Activated CD4-positive, CD25-positive, alpha-beta regulatory T cell treated with anti-CD3 and anti-CD28 coated beads, Interleukin-2, amount 50 U/mL, for 24 hours (primary cell): ENCODE measurements at places on chromosomes 5 and 9.

DNA sequence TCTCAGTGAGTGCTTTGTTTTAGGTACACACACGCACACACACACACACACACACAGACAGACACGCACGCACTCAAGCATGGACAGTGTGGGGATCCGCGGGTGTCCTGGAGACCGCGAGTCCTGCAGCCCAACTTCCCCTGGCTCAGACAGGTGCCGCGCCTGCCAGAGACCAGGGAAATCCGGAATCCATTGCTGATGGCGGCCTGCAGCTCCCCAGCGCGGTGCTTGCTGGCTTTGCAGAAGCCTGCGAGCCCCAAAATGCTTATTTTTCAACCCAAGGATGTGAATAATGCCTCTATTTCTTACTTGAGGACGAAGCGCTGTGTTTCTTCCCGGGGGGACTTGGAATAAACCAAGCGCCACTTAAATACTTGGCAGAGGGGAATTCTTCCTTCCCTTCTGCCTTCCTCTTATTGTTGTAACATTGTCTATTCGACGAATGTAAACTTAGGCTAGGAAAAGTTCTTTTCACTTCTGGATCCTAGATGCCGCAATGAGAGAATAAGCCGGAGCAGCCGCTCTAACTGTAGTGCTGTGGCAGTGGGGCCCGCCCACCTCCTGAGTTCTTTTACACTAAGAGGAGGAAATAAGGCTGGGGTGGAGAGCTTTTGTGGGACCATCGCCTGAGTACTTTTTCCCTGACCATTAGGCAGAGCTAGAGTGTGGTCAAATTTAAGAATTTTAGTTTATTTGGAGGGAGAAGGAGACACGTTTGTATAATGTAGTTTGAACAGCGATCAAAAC lies 802 bp downstream of the ITGA2 start:
- no peak for ATAC-seq

DNA sequence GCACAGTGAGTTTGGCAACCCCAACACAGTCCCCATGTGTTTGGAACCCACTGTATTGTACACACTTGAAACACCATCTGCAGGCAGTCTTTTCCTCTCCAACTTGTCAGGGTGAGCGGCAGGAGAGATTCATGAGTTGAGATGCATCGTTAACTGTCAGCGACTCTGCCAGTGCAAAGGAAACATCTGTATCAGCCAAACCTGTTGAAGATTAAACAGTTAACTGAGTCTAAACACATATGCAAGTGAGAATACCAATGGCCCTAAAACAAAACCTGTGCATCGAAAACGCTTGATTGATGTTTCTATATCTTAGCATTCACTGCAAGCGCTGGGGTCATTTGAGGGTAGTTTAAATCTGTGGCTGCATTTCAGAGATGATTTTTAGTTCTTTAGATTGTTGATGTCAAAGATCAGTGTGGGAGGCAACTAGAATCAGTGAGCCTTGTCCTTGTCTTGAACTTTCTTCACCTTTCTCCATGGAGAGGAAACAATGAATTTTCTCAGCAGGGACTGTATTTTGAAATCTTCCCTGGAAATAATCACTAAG lies 41.3 kb upstream of the PAM start:
- ATAC-seq, result no peak

- ATAC-seq, result no peak
Measured at GRCh38 chr5:141362719-141363118, 1.2 kb upstream of the PCDHGA5 start.

GRCh38 chr9:100472788-100473275 lies at the start of gene TMEFF1:
TSS of gene TMEFF1 (plus strand) at chr9:100473149. CDS start at chr9:100473545, 396 bp downstream.
- ATAC-seq, result peak; percentile 34

- no peak for ATAC-seq
Measured at GRCh38 chr5:88818296-88818695, 64.7 kb downstream of the MEF2C start.

DNA sequence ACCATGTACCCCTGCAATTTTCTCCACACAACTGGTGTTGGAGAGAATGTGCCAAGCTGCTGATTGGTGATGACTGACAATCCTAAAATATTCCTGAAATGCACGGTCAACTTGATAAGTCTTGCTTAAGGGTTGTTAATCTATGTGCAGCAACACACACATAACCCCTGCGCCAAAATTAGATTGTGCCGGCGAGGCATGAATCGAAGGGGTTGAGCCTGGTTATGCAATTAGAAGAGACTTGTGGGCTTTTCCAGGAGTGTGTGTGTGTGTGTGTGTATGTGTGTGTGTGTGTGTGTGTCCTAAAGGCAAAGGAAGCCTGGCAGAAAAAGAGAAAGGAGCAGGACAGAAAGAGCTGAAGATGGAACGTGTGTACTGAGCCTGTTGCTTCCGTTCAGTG lies 22.3 kb downstream of the IRX2 start:
- ATAC-seq, result no peak

- ATAC-seq, result no peak
Measured at GRCh38 chr9:22379272-22379671, 67.4 kb upstream of the DMRTA1 start.

GRCh38 chr5:167725741-167726140 lies 565.7 kb upstream of the WWC1 start:
- no peak for ATAC-seq

DNA sequence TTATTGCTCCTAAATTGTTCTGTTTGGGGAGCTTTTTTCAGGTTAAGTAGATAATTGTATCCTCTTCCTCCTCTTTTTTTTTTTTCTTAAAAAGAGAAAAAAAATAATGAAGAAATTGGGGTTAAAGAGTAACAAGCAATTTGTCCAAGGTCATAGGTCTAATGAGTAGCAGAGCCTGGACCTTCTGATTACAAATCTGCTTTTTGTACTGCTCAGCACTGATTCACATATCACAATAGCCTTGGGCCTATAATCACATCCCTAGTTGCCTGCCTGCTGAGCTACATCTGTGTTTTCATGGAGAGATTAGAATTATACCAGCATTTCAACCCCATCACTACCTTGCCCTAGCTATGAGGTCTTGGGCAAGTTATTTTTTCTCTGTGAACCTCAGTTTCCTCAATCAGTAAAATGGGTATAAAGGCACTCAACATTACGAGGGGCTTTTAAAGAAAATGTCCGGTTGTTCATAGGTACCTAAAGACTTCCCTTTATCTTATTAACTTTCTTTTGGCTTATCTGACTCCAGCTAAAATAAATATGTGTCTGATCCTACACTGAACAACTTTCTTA lies 152.3 kb downstream of the BAAT start:
- ATAC-seq, result no peak

GRCh38 chr9:124809211-124809610 lies 32.3 kb downstream of the OLFML2A start:
- ATAC-seq, result no peak

GRCh38 chr9:107242073-107243030 lies 40.7 kb upstream of the RAD23B start:
- ATAC-seq, result peak; percentile 35

GRCh38 chr5:178780581-178781498 lies 50.4 kb upstream of the ZNF354A start:
- ATAC-seq, result no peak
